ENCODE measurements at places on chromosomes 6 and 20.

DNA sequence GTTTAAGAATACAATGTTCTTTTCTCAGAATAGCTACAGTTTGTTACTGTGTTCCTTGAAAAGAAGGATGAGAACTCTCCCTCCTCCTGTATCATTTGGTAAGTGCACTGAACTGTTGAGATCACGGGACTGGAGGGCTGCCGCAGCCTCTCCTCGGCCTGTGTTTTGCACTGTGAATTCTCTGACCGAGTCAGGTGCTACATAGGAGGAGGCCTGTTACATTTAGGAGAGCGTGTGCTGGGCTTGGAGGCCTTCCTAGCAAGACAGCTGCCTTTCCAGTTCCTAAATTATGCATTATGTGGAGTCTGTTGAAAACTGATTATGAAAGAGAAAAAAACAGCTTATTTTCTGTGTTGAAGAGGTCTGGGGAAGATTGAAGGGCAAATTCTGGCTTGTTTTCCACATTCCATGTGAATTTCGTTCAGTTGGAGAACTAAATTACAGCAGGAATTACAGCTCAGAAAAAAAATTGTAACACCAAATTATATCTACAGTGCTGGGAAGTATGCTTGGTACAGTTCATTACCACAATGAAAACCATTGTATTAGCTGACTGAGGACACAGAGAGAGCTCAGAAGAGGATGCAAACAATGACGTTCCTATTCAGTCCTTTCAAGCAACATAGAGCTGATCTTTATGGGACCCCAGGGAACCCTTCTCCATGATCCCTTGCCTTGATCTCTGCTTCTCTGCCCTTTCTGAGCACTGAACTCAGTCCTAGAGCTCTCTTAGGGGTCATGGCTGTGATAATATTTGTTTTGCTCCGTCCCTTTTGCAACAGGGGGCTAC lies 2.8 kb downstream of the TMC2 start:
- DNase-seq = no peak

GRCh38 chr6:43702534-43703440 lies 15.2 kb upstream of the MRPS18A start:
- peak; percentile 16 for DNase-seq

DNA sequence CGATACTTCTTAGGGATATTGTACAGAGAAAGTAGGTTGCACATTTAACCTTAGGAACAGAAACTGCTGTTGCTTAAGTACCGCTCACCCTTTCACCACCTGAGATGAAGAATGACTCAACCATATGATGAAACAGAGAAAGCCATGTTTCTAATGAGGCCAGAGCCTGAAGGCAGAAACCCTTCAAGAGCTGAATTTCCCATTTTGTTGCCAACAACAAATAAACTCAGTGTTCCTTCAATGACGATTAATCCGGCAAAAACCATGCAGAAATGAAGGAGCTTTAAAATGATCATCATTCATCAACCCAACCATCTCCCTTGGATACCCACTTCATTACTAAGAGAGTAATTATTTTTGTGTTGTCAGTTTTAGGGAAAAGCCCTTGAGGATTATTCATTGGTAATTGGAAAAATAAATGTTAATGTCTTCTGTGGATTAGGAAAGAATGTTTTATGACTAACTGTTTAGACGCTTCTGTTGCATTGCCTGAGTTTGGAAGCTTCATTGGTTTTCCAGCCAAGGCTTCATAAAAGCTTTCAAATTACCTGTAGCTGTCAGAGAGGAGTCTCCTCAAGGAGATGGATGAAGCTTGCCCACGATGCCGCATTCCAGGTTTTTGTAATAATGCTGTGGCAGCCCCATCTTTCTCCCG lies 112.1 kb upstream of the IYD start:
- DNase-seq = no peak

DNA sequence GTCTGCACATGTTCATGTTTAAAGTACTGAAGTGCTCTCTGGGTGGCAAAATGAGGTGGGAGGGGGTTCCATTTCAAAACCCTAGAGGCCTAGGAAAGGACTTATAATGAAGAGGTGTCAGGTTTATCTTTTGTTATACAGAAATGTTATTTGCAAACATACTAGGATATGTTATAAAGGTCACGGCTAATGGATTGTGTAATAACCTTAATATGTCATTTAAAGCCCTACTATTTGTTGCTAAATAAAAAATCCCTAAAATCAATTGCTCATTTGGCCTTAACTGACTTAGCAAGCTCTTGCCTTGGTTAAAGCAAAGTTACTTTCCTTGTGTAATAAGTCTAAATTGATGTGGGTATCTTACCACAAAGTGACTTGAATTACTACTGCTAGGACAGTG lies 8.8 kb downstream of the NKX2-4 start:
- no peak for DNase-seq

GRCh38 chr20:4779616-4780015 lies 57.9 kb downstream of the PRND start:
- DNase-seq = no peak

All from CD4-positive, alpha-beta T cell treated with Interleukin-17A for 1 hour (primary cell).